Placental pericyte (primary cell): ENCODE measurements at places on chromosomes 7 and 10. TPM values are rescaled to one million over a fixed set of nuclear protein-coding genes. Genes with fewer than 3 reads are reported as not detected.

The BLNK gene
- not detected in 2 replicates for total RNA-seq

The ZNF736 gene
- 6.6 and 8.9 TPM in 2 replicates for total RNA-seq

The PPP1R3C gene
- total RNA-seq, result 27.6 and 105 TPM in 2 replicates

The PALD1 gene
- total RNA-seq, result under 0.01 and 0.29 TPM in 2 replicates

The POM121C gene
- total RNA-seq, result 13.3 and 16.6 TPM in 2 replicates

The C10orf105 gene
- under 0.01 TPM in 1 of 2 replicates, not detected in the other for total RNA-seq

The ACTR3C gene
- total RNA-seq, result 2.0 TPM in 2 replicates

The SPRN gene
- total RNA-seq, result under 0.01 TPM in 2 replicates

The SFRP4 gene
- total RNA-seq, result 0.14 TPM in 1 of 2 replicates, not detected in the other

The PRSS58 gene
- not detected in 2 replicates for total RNA-seq

The CEP55 gene
- total RNA-seq, result 1.3 and 55.1 TPM in 2 replicates

The TMEM213 gene
- not detected in 2 replicates for total RNA-seq

The HOXA10 gene
- 15.5 and 23.3 TPM in 2 replicates for total RNA-seq

The TES gene
- 92.1 and 139 TPM in 2 replicates for total RNA-seq

The C1QL3 gene
- not detected in 2 replicates for total RNA-seq
